ENCODE measurements at places on chromosomes 6 and 20.
A peak's percentile ranks its signal among the peaks of the same experiment; 100 is the strongest.

DNA sequence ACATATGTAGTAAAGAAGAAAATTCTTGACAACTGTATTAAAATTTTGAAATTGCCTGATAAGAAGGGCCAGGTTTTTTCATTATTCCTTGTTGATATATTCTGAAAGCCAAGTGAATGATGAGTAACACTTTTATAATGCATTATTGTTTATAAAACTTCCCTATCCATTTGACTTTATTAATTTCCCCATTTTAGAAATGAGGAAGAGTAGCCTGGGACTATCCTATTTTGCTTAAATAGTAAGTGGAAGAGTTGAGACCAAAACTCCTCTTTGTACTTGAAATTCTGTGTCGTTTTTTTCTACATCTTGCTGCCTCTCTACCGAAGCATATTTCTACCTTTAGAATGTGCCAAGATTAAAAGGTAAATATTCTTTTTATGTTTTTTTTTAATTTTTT is 39.7 kb downstream of the TRMT11 start:
- no peak for DNase-seq

DNA sequence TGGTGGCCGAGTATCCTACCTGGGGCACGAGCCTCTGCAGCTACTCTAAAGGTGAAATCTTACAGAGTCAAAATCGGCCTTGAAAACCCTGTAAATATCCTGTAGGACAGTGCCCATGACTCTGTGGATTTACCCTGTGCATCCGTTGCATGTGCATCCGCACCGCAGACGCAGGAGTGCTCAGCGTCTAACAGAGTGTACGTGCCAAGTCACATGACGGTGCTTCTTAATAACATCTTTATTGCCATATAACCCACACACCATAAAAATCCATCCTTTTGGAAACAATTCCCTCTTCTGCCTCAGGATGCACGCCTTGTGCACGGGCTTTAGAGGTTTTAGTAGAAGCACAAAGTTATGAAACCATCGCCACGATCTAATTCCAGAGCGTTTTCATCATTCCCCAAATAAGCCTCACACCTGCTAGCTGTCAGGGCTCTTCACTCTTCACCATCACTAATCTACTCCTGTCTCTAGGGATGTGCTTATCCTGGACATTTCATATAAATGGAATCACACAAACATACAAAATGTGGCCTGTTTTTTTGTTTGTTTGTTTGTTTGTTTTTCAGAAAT is 384.5 kb upstream of the SULF2 start:
- no peak for DNase-seq

GRCh38 chr6:14292119-14292518 is 174.5 kb downstream of the CD83 start:
- no peak for DNase-seq

GRCh38 chr6:150651808-150652470 is 52.3 kb downstream of the PLEKHG1 start:
- no peak for DNase-seq

- DNase-seq: no peak
Measured at GRCh38 chr20:49850463-49851230, 38.0 kb downstream of the SLC9A8 start.

DNA sequence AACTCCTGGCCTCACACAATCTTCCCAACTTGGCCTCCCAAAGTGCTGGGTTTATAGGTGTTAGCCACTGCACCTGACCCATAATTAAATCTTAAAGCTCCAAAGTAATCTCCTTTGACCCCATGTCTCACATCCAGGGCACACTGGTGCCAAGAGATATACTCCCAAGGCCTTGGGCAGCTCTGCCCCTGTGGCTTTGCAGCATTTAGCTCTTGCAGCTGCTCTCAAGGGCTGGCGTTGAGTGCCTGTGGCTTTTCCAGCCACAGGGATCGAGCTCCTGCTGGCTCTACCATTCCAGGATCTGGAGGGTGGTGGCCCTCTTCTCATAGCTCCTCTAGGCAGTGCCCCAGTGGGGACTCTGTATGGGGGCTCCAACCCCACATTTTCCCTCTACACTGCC is 49.3 kb upstream of the CD2AP start:
- no peak for DNase-seq

GRCh38 chr6:131183427-131184095 is 48.3 kb downstream of the AKAP7 start:
- DNase-seq: no peak

DNA sequence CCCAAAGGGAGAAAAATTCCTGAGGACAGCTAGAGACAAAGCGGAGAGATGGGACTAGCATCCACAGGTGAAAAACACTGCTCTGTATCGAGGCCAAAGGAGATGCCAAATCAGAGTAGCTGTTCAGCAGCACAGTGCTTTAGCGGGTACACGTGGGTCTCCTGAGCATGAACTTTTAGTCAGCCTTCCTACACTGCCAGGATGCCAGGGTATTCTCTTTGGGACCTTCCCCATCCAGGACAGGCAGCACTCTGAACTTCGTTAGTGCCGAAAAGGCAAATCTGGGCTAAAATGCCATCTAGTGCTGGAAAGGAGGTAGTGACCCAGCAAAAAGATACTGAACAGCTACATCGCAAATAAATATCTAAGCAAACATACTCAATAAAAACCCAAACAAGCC is 64.9 kb downstream of the C6orf58 start:
- DNase-seq: peak; percentile 21

Data from neuronal stem cell (in vitro differentiated cells).